Smooth muscle cell of bladder (primary cell): ENCODE measurements at places on chromosomes 6 and 20. TPM values are rescaled to one million over a fixed set of nuclear protein-coding genes. Genes with fewer than 3 reads are reported as not detected.

Gene RIMS4
- total RNA-seq, result under 0.01 TPM in 1 of 2 replicates, not detected in the other

Gene MRPL2
- total RNA-seq, result 16.5 and 18.1 TPM in 2 replicates

Gene FABP7
- total RNA-seq, result 0.46 and 0.71 TPM in 2 replicates

Gene C20orf202
- not detected in 2 replicates for total RNA-seq

Gene SYNE1
- 111 and 120 TPM in 2 replicates for total RNA-seq

Gene C20orf96
- 2.4 and 2.6 TPM in 2 replicates for total RNA-seq

Gene PRND
- total RNA-seq, result 0.14 and 0.18 TPM in 2 replicates

Gene LY6G6F
- not detected in 2 replicates for total RNA-seq

Gene GLP1R
- not detected in 2 replicates for total RNA-seq

Gene KHDC1L
- not detected in 2 replicates for total RNA-seq

Gene ENPP5
- total RNA-seq, result 0.46 and 0.85 TPM in 2 replicates

Gene PDYN
- not detected in 2 replicates for total RNA-seq

Gene SUMO4
- 1.1 and 1.3 TPM in 2 replicates for total RNA-seq

Gene ME1
- total RNA-seq, result 28.3 and 30.8 TPM in 2 replicates

Gene CNBD2
- 1.6 and 1.7 TPM in 2 replicates for total RNA-seq

Gene BPI
- not detected in 2 replicates for total RNA-seq

Gene LBP
- total RNA-seq, result 0.92 and 1.6 TPM in 2 replicates

Gene SERINC1
- 220 and 261 TPM in 2 replicates for total RNA-seq

Gene FAM83C
- not detected in 2 replicates for total RNA-seq

Gene OPN5
- total RNA-seq, result not detected in 2 replicates

Gene EYS
- 0.14 and 0.28 TPM in 2 replicates for total RNA-seq

Gene WFDC10A
- total RNA-seq, result not detected in 2 replicates

Gene RIOK1
- 17.9 and 21.1 TPM in 2 replicates for total RNA-seq

Gene SMOC2
- total RNA-seq, result under 0.01 TPM in 1 of 2 replicates, not detected in the other

Gene TXNDC5
- total RNA-seq, result 737 and 985 TPM in 2 replicates

Gene DLK2
- 0.28 and 0.37 TPM in 2 replicates for total RNA-seq

Gene SYNDIG1
- total RNA-seq, result 1.1 and 1.9 TPM in 2 replicates

Gene DNAH8
- total RNA-seq, result 0.09 TPM in 1 of 2 replicates, not detected in the other

Gene IL17F
- not detected in 2 replicates for total RNA-seq

Gene C4A
- total RNA-seq, result 7.3 and 11.3 TPM in 2 replicates

Gene NINL
- 8.2 and 10.3 TPM in 2 replicates for total RNA-seq

Gene PTCRA
- not detected in 2 replicates for total RNA-seq

Gene MEI4
- total RNA-seq, result not detected in 2 replicates

Gene KCNK16
- not detected in 2 replicates for total RNA-seq

Gene C2
- 5.4 and 8.4 TPM in 2 replicates for total RNA-seq

Gene CCDC170
- 2.6 and 3.1 TPM in 2 replicates for total RNA-seq

Gene MOXD1
- 63.3 and 78.2 TPM in 2 replicates for total RNA-seq

Gene HM13
- total RNA-seq, result 46.4 and 55.9 TPM in 2 replicates

Gene MTFR2
- 0.57 and 0.83 TPM in 2 replicates for total RNA-seq

Gene PRPH2
- 1.8 and 2.5 TPM in 2 replicates for total RNA-seq

Gene PTK6
- total RNA-seq, result under 0.01 and 0.09 TPM in 2 replicates

Gene ADGRF1
- not detected in 2 replicates for total RNA-seq

Gene HMGCLL1
- 0.18 and 0.28 TPM in 2 replicates for total RNA-seq

Gene BPIFB1
- total RNA-seq, result not detected in 2 replicates

Gene RIPK1
- 24.0 TPM in 2 replicates for total RNA-seq

Gene NRSN2
- 14.5 and 18.2 TPM in 2 replicates for total RNA-seq

Gene FUT9
- total RNA-seq, result under 0.01 TPM in 1 of 2 replicates, not detected in the other

Gene PAQR8
- total RNA-seq, result 1.4 and 2.1 TPM in 2 replicates

Gene CST4
- total RNA-seq, result 0.43 TPM in 1 of 2 replicates, not detected in the other

Gene MUC21
- not detected in 2 replicates for total RNA-seq

Gene PTCHD4
- 3.0 and 5.5 TPM in 2 replicates for total RNA-seq

Gene CYP24A1
- total RNA-seq, result 0.28 and 0.85 TPM in 2 replicates

Gene SASH1
- 33.7 and 43.3 TPM in 2 replicates for total RNA-seq

Gene CLDN20
- not detected in 2 replicates for total RNA-seq
